Ascending aorta (tissue), 2 donors: ENCODE measurements at places on chromosomes 2 and 18. TPM values are rescaled to one million over a fixed set of nuclear protein-coding genes. Genes with fewer than 3 reads are reported as not detected.

- DNase-seq: no peak
Observed at GRCh38 chr18:45255197-45255890, 359.9 kb upstream of the SLC14A2 start.

DNA sequence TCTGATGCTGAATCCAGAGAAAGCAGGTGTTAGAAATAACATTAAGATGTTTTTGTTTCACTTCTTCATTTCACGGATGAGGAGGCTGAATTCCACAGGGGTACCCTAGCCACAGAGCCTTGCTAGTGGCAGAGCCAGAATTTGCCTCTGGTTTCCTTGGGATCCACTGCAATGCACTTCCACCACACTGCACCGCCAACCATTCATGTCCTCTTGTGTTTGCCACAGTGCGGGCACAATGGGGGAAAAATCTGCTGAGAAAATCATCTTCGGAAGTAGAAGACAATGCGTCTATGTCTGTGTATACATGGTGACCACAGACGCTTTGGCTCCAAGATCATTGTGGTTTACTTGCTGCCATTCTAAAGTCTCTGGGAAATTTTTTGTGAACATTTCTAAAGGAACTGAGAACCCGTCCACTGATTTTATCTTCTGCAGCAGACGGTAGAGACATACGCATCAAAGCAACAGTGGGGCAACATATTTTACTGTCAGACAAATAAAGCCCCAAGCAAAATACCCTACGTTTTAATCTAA lies 14.9 kb downstream of the ICOS start:
- no peak for DNase-seq

GRCh38 chr2:221999717-222000116 lies 299.1 kb downstream of the PAX3 start:
- DNase-seq: no peak

GRCh38 chr2:40325116-40325515 lies 126.8 kb downstream of the SLC8A1 start:
- no peak for DNase-seq

DNA sequence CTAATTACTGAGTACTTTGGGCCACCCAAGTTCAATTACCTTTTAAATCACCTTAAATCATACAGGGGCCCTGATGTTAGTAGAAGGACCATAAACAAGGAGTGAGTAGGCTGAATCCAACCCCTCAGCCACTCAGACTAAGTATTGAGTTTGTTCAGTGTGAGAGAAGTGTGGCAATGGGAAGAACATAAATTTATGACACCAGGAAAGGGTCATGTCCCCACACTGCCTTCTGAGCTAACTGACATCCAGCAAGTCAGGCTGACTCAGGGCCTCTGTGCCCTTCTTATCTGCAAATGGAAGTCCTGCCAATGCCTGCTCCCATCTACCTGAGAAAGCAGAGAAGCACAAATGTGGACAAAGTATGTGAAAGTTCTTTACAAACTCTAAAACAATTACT lies 12.9 kb downstream of the PLEKHM3 start:
- no peak for DNase-seq

DNA sequence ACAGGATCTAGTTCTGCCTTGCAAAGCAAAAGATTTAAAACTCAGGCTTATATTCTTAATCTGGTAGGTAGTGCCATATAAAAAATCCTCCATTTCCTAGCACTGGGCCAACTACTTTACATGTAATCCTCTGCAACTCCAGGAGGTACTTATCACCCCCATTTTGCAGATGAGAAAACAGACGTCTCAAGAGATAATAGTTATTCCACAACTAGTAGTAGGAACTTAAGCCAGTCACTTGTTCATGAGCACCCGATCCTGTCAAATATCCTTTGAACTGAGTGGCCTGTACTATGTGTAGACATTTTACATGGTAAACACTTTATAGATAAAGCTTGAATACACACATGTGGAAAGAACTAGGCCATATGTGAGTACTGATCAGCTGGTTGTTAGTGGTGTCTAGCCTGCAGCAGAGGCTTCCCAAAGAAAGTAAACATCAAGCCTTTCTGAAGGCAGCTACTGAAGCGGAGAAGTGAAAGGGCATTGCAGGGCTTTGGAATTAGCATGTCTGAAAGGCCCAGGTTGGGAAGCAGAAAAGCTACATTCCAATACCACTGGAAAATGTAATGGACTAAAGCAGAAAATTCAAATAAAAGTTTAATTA lies 48.0 kb downstream of the NAB1 start:
- no peak for DNase-seq

- DNase-seq: no peak
Observed at GRCh38 chr2:37555457-37555856, 116.0 kb downstream of the CDC42EP3 start.

GRCh38 chr18:74994502-74995418 lies 214.2 kb downstream of the PTGR3 start:
- no peak for DNase-seq

- no peak for DNase-seq
Observed at GRCh38 chr2:58203018-58203417, 38.1 kb downstream of the FANCL start.

- no peak for DNase-seq
Observed at GRCh38 chr2:10345126-10345525, 42.4 kb downstream of the HPCAL1 start.

GRCh38 chr2:242030858-242031257 lies 161.3 kb downstream of the RTP5 start:
- DNase-seq: peak; percentile 11

GRCh38 chr2:67625690-67626475 lies 228.8 kb downstream of the ETAA1 start:
- DNase-seq: no peak

- DNase-seq: no peak
Observed at GRCh38 chr2:157245846-157246764, 11.4 kb upstream of the GALNT5 start.

- DNase-seq: no peak
Observed at GRCh38 chr2:240996161-240996833, 2.1 kb upstream of the SNED1 start.

GRCh38 chr2:52390651-52391050 lies 1358.7 kb upstream of the NRXN1 start:
- no peak for DNase-seq

The ALK gene
- total RNA-seq: not detected

The TUBA3D gene
- total RNA-seq: not detected

The POTEI gene
- total RNA-seq: not detected

The ARMC9 gene
- 3.3 TPM for total RNA-seq

The SERPINB10 gene
- total RNA-seq: not detected

The CCDC68 gene
- total RNA-seq: 15.8 TPM

The TFCP2L1 gene
- total RNA-seq: 5.5 TPM

The GNLY gene
- not detected for total RNA-seq

The SLC19A3 gene
- 16.5 TPM for total RNA-seq

The REG3A gene
- total RNA-seq: not detected
